ENCODE measurements at places on chromosomes 16 and 17.
A peak's percentile ranks its signal among the peaks of the same experiment; 100 is the strongest.

DNA sequence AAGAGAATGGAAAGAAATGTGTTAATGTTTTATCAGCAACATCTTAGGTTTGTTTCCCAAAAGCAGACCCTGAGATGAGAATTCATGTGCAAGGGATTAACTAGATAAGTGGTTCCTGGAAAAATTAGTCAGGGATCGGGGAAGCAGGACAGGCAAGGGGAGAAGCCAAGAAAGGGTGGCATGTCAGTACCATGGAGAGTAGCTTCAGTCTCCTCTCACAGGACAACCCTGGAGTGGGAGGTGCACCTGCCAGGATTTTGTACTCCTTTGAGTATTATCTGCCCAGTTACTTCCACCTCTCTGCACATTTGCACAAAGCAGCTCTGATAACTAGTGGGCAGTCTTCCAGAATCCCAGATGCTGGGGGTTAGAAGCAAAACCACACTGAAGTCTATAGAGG, 117.0 kb downstream of the RGS9 start:
- DNase-seq = peak; percentile 47

DNA sequence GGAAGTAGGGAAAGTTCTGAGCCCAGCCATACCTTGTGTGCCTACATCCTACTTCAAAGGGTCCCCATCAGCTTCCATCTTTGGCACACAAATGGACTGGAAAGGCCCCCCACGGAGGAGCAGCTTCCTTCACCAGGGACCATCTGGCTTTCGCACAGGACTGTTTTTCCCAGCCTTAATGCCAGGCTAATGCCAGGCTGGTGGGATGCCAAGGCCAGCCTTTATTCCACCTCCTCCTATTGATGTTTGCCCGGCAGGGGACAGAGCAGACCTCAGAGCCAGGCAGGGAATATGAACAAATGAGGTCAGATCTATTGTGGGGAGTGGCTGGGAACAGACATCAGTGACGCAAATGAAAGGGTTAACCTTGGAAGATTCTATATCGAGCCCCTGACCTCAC, 5.7 kb downstream of the GPR179 start:
- no peak for DNase-seq

DNA sequence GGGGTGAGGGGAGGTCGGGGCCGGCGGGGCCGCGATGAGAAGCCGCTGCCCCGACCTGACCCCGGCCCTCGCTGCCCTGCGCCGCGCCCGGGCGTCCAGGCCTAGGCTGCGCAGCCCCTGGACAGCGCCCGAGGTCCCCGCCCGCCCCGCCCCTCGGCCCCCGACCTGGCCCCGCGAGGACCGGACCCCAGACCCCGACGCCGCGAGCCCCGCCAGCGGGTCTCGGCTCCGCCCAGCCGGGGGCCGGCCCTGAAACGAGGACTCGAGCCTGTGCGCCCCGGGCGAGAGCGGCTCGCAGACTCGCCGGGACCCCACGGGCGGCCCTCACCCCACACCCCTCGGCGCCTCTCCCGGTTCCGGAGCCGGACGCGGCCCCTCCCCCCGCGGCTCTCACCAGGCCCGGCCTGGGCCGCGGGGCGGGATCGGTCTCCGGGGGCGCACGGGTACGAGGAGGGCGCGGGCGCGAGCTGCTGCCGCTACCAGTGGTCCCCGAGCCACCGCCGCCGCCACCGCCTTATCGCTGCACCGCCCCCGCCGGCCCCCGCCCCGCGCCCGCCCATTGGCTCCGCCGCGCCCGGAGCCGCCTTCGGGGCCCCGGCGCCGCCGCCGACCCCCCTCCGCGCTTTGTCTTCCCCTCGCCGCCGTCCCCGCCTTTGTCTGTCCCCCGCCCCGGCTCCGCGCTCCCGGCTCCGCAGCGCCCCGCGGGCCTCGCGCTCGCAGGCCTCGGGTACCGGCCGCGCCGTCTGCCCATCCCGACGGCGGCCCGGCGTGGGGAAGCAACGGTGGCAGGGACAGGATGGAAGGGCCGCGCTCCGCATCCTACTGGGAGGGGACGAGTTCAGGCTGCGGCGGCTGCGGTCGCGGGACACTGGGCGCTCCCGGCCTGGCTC, at the start of gene LIMD2:
LIMD2 (minus strand) TSS at position 488 of the 890 bp plus-strand sequence. CDS start 827 bp downstream, outside the sequence.
- DNase-seq = peak; percentile 74

GRCh38 chr16:70588565-70588964, 57.8 kb upstream of the IL34 start:
- no peak for DNase-seq

DNA sequence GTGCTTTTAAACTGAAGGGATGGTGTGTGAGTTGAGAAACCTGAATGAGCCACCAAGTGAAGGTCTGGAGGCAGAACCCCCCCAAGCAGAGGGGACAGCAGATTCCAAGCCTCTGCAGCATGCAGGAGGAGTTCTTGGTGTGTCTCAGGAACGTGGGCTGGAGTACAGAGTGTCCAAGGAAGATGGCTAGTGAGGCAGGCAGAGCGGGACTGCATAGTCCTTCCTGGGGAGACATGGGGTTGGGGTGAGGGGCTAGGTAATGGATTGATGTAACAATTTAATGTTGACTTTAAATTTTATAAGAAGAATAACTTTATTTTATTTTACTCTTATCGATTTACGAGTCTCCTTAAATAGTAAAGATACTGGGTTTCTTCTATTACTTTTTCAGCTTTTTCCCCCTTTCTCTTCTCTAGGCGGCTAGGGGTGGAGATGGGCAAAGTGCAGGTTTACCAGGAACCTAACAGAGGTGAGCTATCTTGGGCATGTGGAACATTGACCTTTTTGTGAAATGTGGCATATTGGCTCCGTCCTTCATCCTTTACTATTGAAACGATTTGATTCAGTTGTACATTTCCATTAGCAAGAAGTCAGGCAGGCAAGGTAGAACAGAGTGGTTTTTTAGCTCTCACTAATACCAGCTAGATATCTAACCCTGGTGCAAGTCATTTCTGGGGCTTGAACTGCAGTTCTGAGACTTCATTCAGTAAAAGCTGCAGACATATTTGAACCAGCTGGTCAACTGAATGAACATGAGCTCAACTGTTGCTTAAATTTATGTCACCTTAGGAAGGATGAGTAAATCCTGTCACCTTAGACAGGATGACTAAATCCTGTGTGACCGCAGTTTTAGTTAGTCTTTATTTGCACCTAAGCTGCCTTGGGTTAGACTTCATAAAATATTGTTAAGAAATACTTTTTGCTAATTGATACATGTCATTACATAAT, 9.2 kb downstream of the PRPSAP2 start:
- no peak for DNase-seq

GRCh38 chr17:12098568-12098967, 77.9 kb downstream of the MAP2K4 start:
- DNase-seq = no peak

GRCh38 chr17:67021196-67021595, 23.2 kb upstream of the CACNG1 start:
- DNase-seq = no peak

DNA sequence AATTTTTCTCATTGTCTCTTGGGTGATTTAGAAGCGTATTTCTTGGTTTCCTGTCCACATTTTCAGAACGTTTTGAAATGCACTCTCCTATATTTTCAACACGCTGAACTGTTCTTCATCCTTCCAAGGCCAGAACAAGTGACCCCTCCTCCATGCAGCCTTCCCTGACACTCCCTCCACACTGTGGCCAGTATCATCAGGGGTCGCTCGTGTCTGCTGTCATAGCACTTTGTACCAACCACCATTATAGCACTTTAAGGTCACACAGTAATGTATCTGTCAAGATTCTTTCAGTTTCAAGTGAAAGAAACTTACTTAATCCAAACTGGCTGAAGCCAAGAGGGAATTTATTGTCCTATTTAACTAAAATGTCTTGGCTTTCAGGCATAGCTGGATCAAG, 17.5 kb upstream of the IL21R start:
- no peak for DNase-seq

DNA sequence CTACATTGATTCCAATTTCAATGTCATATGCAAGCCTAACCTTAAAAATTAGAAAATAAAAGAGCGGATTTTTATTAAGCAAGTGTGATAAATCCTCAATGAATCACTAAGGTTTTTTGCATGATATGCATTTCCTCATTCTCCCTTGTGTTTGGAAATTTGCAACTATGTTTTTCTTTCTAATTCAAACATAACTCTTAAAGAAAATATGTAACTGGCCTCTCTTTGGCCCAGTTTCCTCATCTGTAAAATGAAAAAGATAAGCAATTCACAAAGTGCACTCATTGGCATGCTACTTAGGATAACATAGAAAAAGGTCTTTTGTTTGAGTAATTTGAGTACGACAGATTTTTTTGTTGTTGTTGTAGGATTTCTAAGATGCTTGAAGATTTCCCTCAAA, 295.5 kb downstream of the CDH11 start:
- no peak for DNase-seq

GRCh38 chr17:31308372-31309334, 5.2 kb downstream of the EVI2B start:
- DNase-seq = no peak

GRCh38 chr17:15096511-15096910, 168.6 kb downstream of the PMP22 start:
- no peak for DNase-seq

DNA sequence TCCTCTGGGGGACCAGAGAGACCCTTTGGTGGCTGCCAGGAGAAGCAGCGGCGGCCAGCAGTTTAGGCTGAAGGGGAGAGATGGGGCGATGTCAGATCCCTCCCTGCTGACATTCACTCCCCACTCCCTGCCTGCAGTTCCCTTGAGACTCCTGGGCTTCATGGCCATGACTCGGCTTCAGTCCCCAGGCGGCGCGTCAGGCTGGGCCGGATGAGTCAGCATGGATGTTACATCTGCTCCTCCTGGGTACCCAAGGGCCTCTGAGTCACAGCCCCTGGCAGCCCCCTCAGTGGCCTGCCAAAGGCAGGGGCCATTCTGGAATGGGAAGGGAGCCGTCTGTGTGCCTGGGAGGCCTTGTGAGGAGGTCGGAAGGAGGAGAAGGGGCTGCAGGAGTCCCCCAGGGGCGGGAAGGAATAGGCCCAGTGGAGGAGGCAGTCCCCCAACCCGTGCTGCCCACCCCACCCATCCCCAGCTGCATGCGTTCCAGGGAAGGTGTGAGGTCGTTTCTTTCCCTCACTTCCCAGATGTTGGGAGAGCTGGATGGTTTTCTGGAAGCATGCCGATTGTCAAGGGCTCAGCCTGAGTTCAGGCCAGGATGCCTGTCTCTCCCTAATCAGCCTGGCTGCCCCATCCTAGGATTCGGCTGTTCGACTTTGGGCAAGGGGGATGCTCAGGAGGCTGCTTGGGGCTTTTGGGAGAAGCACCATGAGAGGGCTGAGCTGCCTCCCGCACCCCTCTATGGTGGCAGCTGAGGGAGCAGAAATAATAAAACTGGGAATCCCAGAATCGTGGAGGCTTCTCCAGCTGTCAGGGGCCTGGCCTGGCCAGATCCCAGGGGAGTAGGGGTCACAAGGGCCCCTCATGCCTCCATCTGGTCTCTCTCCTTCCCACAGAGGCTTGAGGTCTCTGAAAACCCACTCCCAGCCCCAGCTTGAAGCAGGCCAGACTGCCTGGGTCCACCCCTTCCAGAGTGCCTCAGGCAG, 9.7 kb downstream of the RHBDL3 start:
- peak; percentile 88 for DNase-seq

- DNase-seq = no peak
Measured at GRCh38 chr16:79836144-79836543, 235.6 kb upstream of the MAF start.

DNA sequence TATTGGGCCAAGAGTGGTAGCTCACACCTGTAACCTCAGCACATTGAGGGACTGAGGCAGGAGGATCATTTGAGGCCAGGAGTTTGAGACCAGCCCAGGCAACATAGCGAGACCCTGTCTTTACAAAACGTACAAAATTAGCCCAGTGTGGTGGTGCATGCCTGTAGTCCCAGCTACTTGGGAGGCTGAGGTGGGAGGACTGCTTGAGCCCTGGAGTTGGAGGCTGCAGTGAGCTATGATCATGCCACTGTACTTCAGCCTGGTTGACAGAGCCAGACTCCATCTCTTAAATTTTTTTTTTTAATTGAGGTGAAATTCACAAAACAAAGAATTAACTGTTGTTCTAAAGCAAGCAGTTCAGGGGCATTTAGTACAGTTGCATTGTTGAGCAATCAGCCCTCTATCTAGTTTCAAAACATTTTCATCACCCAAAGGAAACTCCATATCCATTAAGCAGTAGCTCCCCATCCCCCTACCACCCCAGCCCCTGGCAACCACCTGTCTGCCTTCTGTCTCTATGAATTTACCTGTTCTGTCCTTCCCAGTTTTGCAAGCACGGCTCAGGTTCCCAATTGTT, 15.6 kb downstream of the SNX29 start:
- DNase-seq = no peak

DNA sequence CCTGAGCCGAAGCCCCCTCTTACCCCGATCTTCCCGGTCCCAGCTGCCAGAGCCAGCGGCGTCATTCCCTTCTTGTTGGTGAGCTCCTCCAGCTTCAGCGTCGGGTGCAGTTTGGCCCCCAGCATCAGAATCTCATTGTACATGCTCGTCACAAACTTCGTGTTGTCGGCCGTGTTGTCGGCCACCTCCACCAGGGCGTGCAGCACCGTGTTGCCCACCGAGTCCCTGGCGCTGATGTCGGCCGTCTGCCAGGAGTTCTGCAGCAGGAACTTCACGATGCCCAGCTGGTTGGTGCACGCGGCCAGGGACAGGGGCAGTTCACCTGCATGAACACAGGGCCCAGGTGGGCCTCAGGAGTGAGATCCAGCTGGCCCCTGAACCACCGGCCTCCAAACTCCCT, 19.4 kb downstream of the TRPV1 start:
- DNase-seq = no peak

DNA sequence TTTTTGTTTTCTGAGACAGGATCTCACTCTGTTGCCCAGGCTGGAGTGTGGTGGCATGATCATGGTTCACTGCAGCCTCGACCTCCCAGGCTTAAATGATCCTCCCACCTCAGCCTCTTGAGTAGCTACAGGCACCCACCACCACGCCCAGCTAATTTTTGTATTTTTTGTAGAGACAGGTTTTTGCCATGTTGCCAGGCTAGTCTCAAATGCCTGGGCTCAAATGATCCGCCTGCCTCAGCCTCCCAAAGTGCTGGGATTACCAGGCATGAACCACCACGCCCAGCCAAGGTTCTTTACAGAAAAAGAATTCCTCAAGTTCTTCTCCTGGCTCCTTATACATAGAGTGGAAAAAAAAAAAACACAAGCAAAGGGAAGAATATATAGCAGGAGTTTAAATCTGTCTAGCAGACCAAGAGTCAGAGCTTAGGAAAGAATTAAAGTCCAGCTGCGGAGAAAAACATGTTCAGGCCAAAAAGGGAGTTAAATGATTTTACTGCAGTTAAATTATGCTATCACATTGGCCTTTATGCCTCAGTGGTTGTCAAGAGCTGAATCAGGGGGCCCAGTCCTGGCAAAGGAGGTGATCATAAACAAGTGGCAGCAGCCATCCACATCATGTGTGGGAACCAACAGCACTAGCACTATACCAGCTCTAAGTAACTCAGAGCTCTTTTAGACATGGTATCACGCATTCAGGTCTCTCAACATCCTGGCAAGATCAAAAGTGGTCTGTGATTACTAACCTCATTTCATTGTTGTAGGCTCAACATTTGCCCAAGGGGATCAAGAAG, 39.3 kb downstream of the LIG3 start:
- no peak for DNase-seq

- DNase-seq = peak; percentile 25
Measured at GRCh38 chr16:15856901-15857698, at the start of gene MYH11. MYH11 (minus strand) TSS chr16:15857028; CDS start chr16:15838252, 18,776 bp downstream.

Data from AG20443 (cell line).